Vagina (tissue), 2 donors: ENCODE measurements at places on chromosomes 12 and 14. TPM values are rescaled to one million over a fixed set of nuclear protein-coding genes. Genes with fewer than 3 reads are reported as not detected.

Gene GALNT8
- 2.0 TPM for total RNA-seq

Gene SYT1
- total RNA-seq: 13.3 TPM

Gene GUCY2C
- 0.74 TPM for total RNA-seq

Gene MANSC4
- total RNA-seq: not detected

Gene VDR
- 23.6 TPM for total RNA-seq
